ENCODE measurements at places on chromosomes 1 and 21.

- no peak for DNase-seq
Measured at GRCh38 chr1:53608071-53608470, 130.9 kb downstream of the GLIS1 start.

GRCh38 chr1:185432948-185433347, 115.9 kb upstream of the IVNS1ABP start:
- no peak for DNase-seq

DNA sequence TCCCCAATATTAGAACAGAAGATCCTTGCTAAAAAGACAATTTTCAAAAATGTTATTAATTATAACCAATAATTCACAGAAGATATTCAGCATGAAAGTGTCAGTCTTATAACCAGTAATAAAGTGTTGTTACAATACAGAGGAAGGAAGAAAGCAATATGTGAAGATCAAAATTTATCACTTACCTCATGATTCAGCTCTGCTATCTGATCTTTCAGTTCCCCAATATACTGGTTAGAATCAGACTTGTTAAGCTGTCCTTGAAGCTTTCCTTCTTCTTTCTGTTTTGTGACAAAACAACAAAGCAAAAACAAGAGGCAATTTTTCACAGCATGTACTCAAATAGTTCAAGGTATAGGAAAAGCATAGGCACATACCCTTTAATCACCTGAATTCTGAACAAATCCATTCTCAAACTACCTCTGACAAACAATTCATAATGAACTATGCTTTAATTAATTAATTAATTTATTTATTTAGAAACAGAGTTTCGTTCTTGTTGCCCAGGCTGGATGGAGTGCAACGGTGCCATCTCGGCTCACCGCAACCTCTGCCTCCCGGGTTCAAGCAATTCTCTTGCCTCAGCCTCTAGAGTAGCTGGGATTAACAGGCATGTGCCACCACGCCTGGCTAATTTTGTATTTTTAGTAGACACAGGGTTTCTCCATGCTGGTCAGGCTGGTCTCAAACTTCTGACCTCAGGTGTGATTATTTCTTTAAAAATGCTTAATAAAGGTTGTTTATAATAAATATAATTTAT, 76.9 kb upstream of the GFI1 start:
- no peak for DNase-seq

DNA sequence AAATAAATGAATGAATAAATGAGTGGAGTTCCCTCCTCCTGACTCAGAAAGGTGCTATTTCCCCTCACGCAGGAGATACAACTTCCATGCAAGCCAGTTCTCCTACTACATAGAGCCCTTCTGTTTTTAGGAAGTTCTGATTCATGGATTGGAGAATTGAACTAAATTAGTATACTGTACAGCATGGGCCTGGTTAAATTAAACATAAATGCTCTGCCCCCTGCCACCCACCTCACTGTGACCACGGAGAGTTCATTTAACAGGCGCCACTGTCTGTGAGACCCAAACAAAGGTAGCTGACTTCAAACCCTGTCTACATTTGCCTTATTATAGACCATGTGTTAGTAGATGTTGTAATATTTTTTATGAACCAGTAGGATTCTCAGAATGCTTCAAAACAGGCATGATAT, 9.1 kb upstream of the IRF2BP2 start:
- DNase-seq, result no peak

DNA sequence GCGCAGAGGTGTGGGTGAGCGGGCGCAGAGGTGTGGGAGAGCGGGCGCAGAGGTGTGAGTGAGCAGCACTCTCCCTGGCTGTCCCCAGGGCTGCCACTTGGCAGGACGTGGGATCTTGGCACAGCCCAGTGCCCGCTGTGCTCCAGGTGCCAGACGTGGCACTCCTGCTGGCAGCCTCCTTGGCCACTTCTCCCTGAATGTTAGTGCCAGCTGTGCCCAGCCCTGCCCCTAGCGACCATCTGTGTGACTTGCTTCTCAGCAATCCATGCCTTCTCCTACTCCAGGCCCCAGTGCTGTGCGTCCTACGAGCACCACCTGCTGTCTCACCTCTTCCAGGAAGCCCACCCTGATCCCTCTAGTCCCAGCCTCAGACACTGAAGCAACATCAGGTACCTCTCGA, 30.5 kb downstream of the KRTAP10-1 start:
- DNase-seq, result no peak

GRCh38 chr1:248905662-248906008, 400 bp upstream of the PGBD2 start:
- DNase-seq, result no peak

- no peak for DNase-seq
Measured at GRCh38 chr1:203671047-203671446, 44.4 kb downstream of the ATP2B4 start.

GRCh38 chr1:192575499-192576189, at the start of gene RGS1:
Gene RGS1 (plus strand): TSS chr1:192575773. CDS start chr1:192575793, 20 bp downstream.
- DNase-seq, result peak; percentile 76

DNA sequence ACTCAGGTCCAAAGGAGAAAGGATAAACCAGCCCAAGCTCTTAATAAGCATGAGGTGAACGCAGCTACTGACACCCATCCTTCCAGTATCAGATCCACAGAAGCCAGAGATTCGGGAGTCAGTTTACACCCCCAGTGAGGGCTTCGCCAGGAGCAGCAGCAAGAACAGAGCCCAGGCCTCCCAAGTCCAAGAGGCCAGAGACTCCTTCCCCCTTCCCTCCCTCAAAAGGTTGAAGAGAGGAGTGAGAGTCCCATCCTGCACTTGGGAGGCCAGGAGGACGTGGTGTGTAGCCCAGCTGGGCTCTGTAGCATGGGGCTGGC, 72.8 kb downstream of the MRPL37 start:
- no peak for DNase-seq

- no peak for DNase-seq
Measured at GRCh38 chr1:202281316-202282024, 60.3 kb downstream of the UBE2T start.

GRCh38 chr1:197083474-197083873, 16.4 kb upstream of the F13B start:
- no peak for DNase-seq

DNA sequence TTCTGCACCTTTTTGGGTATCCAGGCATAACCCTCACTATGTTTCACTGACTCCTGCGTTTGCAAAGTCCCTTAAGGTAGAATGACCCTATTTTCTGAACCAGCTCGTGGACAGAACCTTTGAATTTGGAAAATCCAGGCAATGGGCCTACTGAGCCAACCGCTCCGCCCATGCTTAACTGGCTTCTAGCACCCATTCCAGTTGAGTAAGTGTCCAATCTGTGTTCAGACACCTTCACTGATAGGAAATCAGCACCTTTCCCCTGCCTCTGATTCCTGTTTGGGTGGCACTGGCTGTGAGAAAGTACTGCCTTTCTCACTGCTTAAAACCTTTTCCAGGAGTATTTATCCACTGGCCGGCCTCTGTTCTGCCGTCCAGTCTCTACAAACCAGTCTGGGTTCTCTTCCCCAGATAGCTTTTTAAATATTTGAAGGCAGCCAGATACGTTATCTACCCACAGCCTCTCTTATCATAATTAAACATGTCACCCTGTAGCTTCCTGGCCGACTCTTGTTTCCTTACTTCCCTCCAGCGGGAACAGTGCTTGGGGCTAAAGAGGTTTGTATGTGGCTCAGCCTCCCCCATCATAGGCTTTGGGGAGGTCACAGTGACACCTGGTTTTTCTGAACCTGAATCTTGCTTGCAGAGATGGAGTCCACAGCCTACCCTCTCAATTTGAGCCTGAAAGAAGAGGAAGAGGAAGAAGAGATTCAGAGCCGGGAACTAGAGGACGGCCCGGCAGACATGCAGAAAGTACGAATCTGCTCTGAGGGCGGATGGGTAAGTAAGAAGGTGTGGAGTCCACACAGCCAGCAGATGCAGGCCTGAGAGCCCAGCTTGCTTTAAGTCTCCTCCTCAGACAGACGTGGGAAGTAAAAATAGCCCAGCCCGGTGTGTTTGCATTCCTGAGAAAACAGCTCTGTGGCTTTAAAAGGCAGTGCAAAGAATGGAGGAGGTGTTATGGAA, 1.3 kb downstream of the POGK start:
- no peak for DNase-seq

- DNase-seq, result no peak
Measured at GRCh38 chr1:88595355-88596002, 88.6 kb upstream of the PKN2 start.

DNA sequence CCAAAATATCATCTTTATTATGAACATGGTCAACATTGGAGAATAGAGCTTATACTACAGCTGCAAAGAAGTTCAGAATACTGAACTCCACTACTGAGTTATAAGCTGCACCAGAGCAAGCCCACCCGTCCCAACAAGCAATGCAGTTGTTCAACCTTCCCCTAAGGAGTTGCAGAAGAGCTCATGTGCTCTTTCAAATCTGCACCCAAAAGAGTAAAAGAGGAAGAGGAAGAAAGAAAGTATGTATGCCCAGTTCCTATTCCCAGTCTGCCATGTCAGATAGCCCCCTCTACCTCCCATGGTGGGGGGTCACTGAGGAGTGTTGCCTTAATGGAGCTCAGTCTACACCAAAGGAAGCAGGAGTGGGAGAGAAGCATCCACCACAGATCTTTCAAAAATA, 6.9 kb downstream of the C1orf162 start:
- no peak for DNase-seq

DNA sequence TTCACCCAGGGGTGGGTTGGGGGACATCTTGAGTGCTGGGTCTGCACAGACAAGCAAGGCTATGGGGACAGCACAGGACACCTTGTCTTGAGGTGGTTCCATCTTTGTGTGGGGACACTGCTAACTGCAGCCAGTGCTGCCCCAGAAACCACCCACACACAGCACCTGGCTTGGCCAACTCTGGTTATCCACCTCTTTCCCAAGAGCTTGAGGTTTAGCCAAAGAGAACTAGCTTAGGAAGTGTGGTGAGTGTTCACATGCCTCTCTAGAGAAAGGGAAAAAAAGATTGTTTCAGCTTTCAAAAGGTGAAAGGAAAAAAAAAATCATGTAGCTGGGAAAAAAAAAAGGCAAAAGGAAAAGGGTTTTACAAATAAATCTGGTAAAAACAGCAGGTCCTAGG, 32.4 kb downstream of the BCAR3 start:
- no peak for DNase-seq

- DNase-seq, result no peak
Measured at GRCh38 chr1:95179205-95179986, 54.6 kb upstream of the RWDD3 start.

DNA sequence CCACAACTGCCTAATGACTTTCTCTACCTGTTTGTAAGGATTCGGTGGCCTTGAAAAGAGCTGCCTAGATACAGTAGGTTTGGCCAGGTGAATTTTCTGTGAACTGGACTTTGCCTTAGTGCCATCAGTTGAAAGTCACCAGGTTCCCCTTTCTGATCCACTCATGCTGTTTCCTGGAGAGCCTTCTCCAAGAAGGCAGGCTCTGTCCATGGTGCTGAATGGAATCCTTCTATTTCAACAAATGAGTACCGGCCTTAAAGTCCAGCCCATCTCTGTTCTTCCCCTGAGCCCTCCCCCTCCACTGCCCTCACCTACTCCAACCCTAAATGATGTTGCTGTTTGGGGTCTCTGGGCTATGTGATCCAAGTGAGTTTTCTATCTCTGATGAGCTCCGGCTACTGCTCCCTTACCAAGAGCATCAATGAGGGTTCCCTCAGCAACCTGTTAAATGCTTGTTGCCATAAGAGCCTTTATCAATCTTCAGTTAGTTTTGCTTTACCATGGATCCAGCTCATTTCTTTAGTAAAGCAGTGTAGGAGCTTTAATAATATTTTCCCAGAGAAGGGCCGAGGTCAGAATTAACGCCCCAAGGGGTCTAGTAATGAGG, 500.4 kb downstream of the PTPRU start:
- DNase-seq, result no peak

- DNase-seq, result no peak
Measured at GRCh38 chr1:67818162-67818561, 15.1 kb downstream of the GNG12 start.

- DNase-seq, result no peak
Measured at GRCh38 chr1:152252157-152252556, 28.2 kb upstream of the HRNR start.

DNA sequence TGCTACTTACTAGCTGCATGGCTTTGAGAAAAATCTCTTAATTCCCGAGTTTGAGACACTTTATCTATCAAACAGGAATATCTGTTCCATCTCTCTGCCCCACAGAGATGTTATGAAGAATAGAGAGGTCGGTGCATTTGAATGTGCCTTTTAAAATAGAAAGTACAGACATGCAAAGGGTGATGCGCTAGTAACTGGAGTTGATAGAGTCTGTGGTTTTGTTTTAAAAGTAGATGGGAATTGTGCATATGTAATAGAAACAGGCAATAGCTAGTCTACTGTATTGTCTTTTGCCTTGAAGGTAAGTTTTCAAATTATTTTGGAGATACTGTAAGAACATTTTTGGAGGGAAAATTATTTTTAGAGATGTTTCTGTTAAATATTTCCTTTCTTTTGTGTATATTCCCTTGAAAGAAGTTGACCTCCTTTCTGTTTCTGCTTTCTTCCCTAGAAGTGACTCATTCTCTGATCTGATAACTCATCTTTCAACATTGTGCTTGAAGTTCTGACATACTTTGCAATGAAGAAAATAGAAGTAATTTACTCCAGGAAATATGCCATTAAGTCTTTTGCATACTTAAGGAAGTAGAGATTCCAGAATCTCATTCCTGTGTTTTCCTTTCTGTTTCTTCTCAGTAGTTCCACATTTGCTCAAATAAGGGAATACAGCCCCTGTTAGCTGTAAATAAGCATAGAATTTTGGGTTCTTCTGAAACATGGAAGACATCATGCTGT, 151.6 kb downstream of the SDCCAG8 start:
- no peak for DNase-seq

GRCh38 chr1:245418077-245418476, 263.3 kb downstream of the KIF26B start:
- DNase-seq, result no peak

- DNase-seq, result peak; percentile 39
Measured at GRCh38 chr1:8962812-8963530, 17.3 kb downstream of the CA6 start.

GRCh38 chr21:26708223-26708800, 135.2 kb upstream of the CYYR1 start:
- DNase-seq, result no peak

DNA sequence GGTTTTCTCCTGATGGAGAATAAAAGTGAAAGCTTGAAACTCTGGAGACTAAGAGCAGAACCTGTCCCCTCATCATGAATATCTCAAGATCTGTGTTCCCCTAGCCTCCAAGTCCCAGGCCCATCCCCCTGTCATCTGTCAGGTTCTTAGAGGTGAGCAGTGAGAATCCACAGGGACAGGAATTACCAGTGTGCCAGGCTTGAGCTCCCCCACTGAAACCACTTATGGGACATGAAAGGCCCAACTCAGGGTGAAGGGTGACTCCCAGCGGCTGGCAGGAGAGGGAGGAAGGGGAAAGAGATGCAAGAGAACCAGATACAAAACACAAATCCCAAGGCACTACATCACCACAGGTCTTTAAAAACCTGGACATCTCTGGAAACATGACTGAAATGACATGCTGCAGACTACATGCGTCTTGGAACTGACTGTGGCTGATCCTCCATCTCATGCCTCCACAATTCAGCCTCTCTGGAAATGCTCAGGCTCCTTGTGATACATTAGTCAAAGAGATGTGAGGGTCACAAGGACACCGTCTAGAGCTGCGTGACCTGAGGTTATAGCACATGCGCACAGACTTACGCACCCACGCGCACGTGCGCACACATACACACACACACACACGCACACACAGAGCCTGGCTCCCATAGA, 6.8 kb upstream of the LY9 start:
- DNase-seq, result no peak

GRCh38 chr1:101220906-101221305, 15.9 kb upstream of the S1PR1 start:
- DNase-seq, result no peak
